ENCODE measurements at places on chromosomes 5 and 9.

DNA sequence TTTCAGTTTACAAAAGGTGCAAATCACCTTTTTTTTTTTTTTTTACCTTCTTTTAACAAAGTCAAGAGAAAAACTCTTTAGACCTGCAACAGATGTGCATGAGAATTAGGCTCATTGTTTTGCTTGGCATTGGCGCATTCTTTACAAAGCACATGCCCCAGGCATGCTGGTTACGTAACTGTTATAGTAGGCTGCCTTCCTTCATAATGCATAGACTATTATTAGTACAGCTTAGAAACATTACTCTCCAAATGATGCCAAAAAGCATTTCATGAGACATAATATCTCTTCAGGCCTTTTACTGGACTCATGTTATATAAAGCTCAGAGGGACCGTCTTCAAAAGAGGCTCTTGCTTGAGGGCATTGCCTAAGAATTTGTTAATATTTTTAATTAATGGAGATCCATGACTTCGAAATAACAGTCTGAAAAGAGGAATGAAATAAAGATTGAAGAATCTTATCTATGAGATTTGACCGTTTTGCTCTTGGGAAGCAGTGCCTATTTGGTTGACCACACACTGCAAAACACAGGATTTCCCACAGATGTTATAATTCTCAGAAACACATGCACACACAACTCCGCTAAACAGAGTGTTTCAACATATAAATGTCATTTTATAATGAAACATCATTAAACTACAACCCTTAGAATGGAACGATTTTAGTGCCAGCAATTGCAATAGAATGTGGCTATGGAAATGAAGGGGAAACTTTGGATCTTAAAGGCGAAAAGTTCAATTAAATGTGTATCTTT, 478.7 kb downstream of the PRR16 start:
- no peak for DNase-seq

GRCh38 chr5:167899490-167900070, 391.9 kb upstream of the WWC1 start:
- DNase-seq, result no peak

DNA sequence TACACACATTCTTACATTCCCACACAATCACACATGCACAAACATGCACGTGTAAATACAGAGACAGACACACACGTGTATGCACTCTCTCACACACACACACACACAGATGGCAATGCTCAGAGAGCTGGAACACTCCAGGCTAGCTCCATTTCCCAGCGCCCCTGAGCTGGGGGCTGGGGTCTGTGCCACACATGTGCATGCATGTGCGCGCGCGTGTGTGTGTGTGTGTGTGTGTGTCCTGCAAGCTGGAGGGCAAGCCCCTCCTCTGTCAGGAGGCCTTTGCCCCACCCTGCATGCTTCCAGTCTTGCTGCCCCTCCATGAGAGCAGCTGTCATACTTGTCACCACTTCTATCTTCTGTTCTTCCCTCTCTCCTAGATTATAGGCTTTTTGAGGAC, 16.6 kb upstream of the S1PR3 start:
- DNase-seq, result no peak

GRCh38 chr5:111755942-111756381, 1.0 kb downstream of the NREP start:
- DNase-seq, result no peak

GRCh38 chr5:95445995-95446394, 54.8 kb downstream of the FAM81B start:
- DNase-seq, result no peak

GRCh38 chr5:60207040-60207439, 313.5 kb upstream of the PDE4D start:
- no peak for DNase-seq

DNA sequence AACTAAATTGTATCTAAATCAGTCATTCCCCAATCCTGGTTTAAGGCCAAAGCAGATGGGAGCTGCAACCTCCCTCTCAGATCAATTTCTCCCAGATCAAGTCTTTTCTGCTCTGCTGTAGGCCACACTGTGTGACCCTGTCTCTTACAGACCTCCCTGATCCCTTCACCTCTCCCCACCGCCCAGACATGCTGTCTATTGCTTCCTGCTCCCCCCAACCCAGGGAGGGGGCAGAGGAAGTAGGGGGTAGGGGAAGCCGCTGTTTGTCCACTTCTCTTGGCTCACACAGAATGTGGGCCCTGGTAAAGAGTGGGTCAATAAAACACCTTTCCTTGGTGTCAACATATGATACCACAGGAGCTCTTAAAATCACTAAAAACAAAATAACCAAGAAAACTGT, 226.3 kb downstream of the ENC1 start:
- no peak for DNase-seq

GRCh38 chr5:13625616-13626198, 318.8 kb downstream of the DNAH5 start:
- no peak for DNase-seq

DNA sequence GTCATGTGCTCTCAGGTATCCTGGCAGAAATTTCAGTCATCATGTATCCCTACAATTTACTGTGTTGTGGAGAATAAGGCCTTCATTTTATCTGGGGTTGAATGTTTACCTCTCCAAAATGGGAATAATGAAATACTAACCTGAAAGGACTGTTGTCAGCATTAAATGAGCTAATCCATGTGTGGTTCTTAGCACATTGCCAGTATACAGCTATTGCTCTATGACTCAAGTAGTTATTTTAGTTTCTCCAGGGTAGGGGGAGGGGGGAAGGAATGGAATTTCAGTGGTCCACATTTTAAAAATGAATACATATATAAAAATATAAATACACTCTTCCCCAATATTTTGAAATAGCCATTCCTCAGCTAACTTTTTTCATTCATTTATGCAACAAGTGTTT, 3.5 kb downstream of the PAM start:
- DNase-seq, result no peak

DNA sequence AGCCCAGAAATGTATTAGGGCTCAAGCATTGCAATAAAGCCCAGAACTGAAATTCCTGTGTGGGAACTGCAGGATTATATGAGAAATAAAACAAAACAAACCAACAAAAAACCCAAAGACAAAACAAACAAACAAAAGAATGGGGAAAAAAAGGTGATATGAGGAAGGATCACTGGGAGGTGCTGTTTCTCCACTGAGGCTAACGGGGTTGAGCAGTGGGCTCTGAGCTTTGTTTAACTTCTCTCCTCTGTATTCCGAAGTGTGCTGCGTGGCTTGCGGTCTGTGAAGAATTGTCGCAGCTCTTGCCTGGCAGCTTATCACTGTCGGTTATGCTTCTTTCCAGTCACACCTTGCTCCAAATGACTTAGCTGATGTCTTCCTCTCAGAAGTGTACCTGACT, 106.3 kb downstream of the TENT4A start:
- no peak for DNase-seq

- no peak for DNase-seq
Measured at GRCh38 chr9:76351006-76351405, 43.2 kb downstream of the RFK start.

DNA sequence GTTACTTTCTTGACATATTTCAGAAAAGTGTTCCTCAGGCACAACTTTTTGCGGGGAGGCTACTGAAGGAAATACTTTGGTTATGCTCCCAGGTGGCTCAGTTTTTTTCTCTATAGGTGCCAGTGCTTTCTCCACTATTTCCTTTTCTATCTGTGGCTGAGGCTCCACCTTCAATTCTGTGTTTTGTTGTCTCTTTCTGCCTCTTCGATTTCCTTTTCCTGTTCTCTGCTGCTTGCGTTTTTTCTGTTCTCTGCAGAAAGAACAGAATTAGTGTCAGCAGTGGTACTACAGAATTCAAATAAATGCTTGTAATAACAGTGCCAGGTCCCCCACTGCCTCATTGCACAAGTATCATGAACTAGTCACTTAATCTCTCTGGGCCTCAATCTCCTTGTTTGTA, 7.0 kb downstream of the HEMGN start:
- no peak for DNase-seq

DNA sequence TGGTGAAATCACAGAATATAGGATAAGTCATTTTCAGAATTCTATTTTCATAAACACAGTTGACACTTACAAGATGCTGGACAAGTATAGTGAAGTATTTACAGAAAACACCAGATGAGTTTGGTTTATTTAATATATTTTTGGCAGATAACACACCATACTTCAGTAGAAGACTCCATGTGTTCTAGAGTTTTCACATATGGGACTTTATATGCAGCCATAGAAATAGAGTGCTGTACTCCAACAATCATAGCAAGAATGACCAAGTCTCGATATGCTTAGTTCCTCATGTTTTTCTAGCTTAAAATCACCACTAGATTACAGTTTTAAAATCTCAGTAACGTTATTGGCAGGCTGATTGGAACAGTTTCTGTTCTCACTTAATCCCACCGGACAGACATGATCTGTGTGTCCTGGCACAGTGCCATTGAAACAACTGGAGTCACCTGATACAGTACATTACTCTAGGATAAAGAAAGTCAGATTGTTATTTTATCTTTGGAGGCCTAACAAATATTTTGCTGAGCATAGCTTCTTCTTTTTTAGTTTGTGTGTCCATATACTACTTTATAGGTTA, 45.8 kb upstream of the ERBIN start:
- DNase-seq, result no peak

GRCh38 chr9:73174330-73174980, 22.8 kb downstream of the ANXA1 start:
- no peak for DNase-seq

DNA sequence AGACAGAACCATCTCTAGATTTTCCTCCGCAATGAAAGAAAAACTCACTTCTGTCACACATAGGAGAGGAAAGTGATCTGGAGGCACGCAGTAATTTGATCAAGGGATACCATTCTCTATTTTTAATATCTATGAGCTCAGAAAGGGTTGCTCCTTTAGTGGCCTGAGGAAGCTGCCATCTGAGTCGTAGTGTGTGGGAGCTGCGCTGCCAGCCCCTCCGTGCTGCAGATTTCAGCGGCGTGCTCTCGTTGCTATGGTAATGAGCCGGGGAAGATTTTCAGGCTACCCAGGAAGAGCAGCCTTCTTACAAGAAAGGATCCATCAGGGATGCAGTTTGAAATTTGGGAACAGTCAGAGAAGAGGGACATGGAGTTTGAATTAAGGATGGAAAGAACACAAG, 17.1 kb upstream of the GOLM1 start:
- no peak for DNase-seq

GRCh38 chr5:142837081-142837725, 67.0 kb downstream of the ARHGAP26 start:
- no peak for DNase-seq

DNA sequence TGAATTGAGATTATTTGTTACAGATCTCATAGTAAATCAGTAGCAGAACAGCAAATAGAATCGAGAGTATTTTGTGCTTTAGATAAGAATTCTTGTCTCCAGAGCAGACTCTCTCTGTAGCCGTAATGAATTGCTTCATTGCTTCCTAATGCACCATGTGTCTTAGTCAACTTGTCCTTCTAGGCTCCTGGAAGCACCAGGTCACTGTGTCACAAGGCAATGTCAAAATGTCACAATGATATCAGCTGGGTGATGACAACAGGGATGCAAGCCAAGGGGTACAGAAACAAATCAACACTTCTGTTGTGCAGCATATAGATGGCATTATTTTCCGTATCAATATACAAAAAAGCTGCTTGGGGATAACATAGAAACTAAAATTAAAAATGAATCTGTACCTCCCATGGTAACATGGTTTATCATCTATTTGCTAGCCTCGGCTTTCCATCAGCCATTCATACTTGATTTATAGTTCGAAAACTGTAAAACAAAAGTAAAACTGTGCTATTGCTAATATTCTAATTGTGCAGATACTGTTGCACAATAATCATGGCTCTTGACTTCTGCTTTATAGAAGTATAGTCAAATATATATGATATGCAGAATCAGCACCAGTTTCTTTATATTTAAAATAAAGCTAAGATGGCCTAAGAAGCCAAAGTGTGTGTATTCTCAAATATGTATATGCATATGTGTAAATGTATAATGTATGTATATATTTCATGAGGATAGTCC, 435.9 kb upstream of the TLE4 start:
- DNase-seq, result no peak

- no peak for DNase-seq
Measured at GRCh38 chr9:20592673-20593072, 29.6 kb downstream of the MLLT3 start.

- DNase-seq, result no peak
Measured at GRCh38 chr5:98975682-98976407, 47.0 kb upstream of the CHD1 start.

DNA sequence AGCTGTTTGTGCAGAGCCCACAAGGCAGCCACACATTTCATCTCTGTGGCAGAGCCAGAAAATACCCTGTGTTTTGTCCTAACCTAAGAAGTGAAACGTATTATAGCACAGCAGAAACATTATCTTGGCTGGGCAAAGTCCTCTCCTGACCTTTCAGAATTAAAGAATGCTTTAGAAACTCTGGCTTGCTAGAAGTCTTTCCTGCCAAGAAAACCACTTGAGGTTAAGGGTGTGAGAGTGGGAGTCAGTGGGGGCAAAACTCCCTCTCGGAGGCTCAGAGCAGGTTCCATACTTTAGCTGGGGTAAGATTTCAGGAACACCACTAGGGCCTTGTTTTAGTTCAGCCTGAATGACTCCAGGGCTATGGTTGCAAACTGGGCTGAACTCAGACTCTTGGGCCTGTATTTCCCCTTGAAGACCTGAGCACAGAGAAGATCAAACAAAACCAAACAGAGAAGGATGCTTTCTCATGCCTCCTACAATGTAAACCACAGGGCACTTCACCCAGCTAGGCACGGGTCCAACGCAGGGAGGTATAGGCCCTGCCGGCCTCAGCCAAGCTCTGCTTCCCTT, 48.0 kb downstream of the ZNF366 start:
- DNase-seq, result no peak

GRCh38 chr9:93682155-93682968, 106.0 kb downstream of the PHF2 start:
- peak; percentile 55 for DNase-seq

DNA sequence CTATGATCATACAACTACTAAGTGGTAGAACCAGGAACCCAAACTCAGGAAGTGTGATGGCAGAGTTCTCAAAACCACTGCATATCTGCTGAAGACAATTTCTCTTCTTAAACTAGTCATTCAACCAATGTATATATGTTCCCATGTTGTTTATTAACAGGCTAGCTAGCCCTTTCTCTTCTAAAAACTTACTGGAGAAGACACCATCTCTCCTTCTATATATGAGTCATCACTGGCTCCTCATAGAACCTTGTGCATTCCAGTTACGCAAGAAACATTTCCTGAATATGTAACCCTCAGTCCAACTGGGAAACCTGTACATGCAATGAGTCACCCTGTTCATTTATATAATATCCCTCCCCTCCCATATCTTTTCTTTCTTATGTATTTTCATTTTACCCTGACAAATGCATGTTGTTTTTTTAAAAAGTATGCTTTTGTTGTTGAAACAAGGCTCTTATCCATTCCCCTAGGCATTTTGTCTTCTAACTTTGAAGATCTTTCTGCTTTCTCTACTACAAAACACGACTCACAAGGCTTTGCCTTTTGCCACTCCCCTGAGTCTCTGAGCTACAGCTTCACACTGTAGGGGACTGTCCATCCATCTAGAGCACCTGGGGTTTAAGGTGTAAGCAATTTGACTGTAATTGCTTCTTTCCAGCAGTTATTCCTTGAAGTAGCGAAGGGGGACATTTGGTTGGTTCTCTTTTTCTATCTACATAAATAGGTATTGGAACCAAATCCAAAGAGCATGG, 119.5 kb downstream of the ANXA1 start:
- DNase-seq, result no peak

- DNase-seq, result no peak
Measured at GRCh38 chr5:3386637-3387036, 209.0 kb upstream of the IRX1 start.

GRCh38 chr5:5158472-5158895, 18.4 kb downstream of the ADAMTS16 start:
- DNase-seq, result no peak

- no peak for DNase-seq
Measured at GRCh38 chr9:90018688-90019087, 413.9 kb downstream of the GADD45G start.

Measured in stimulated activated CD8-positive, alpha-beta memory T cell treated with anti-CD3 and anti-CD28 coated beads, Interleukin-2, amount 100 ng/mL, for 48 hours (primary cell).